ENCODE measurements at places on chromosomes 7 and 10.

GRCh38 chr10:93288679-93289634, 193.2 kb downstream of the MYOF start:
- DNase-seq: peak; percentile 32

- no peak for DNase-seq
Measured at GRCh38 chr10:46048152-46048551, 2.1 kb upstream of the MSMB start.

GRCh38 chr7:132410861-132411541, 165.3 kb downstream of the PLXNA4 start:
- DNase-seq: no peak

DNA sequence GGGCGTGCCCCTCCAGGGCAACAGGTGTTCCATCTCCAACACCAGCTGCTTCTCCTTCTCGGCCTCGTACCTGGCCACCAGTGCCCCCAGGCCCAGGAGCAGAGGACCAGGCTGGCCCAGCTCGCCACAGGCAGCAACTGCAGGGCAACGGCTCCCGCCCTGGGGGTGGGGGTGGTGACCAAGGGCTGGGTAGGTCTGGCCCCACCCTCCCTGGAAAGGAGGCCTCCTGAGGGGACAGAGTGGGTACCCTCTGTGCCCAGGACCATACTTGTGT, 22.1 kb upstream of the DRGX start:
- DNase-seq: no peak

DNA sequence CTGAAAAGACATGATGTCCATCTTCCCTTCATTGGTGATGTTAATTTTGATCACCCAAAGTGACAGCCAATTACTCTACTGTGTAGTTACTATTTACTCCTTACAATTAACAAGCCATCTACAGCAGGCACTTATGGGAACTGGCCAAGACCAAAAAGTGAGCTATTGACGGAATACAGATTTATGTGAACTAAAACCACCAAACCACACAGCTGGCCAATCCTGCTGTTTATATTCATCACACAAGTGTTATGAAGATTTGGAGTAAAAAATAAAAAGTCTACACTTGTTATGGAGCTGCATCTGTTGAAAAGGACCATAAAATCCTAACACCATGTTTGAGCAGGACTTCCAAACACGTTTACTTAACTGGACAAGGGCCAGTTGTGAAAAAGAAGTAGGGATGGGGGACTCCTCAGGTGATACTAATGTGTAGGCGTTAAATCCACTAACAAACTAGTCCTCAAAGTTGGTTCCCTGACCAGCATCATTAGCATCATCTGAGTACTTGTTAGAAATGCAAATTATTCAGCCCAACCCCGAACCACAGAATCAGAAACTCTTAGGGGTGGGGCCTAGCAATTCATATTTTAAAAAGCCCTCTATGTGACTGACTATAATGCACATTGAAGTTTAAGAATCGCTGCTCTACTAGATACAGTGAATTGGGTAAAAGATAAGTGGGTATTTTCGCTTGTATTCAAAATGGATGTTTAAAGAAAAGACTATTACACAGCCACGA, 11.6 kb downstream of the MCMBP start:
- no peak for DNase-seq

DNA sequence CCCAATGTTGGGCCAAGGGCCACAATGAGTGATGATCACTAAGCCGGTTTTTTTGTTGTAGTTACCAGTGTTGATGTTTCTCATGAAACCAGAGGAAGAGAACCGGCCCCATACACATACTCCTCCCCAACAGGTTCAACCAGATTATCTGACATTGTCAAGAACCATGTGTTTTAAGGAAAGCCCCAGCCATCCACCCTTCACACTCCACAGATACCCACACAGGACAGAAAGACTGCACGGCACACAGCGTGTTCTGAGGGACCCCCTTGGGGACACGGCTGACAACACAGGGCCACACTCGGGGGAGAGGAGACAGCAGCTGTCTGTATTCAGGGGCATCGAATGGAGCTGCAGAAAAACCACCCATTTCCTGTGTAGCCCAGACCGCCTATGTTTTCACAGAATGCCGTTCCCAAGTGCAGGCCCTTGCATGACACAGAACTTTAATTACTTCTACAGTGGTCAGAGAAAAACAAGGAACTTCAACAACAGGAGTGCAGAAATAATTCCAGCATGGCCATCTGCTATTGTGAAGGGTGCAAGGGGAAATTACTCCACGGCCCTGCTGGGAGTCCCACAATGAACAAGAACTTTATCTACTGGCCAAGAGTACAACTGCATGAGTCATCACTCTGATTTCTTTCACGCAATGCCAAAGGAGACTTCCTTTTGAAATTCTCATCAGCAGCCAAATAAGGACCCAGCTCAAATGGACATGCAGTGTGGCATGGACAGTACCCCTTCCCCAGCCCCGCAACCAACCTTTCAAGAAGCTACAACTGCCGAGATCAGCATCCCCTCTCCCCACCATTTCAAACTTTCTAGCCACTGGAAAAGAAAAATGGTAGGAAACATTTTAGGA, 2.3 kb downstream of the KLF6 start:
- DNase-seq: no peak

DNA sequence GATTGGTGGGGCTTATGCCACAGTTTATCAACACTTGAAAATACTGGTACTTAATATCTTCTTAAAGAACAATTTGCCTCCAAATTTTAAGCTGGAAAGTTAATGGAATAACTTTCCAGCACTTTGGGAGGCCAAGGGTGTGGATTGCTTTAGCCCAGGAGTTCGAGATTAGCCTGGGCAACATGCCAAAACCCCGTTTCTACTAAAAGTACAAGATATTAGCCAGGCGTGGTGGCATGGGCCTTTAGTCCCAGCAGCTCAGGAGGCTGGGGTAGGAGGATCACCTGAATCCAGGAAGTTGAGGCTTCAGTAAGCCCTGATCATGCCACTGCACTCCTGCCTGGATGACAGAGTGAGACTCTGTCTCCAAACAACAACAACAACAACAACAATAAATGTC, 56.0 kb downstream of the PRF1 start:
- no peak for DNase-seq

DNA sequence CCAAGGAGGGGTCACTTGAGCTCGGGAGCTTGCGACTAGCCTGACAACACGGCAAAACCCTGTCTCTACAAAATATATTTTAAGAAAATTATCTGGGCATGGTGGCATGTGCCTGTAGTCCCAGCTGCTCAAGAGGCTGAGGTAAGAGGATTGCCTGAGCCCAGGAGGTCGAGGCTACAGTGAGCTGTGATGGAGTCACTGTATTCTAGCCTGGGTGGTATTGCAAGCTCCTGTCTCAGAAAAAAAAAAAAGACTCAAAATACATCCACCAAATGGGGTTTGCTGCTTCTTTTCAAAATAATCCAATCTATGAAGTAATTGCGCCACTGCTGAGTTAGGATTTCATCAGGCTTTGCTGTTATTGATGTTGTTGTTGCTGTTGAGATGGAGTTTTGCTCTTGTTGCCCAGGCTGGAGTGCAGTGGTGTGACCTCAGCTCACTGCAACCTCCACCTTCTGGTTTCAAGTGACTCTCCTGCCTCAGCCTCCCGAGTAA, 11.1 kb upstream of the VIM start:
- no peak for DNase-seq

DNA sequence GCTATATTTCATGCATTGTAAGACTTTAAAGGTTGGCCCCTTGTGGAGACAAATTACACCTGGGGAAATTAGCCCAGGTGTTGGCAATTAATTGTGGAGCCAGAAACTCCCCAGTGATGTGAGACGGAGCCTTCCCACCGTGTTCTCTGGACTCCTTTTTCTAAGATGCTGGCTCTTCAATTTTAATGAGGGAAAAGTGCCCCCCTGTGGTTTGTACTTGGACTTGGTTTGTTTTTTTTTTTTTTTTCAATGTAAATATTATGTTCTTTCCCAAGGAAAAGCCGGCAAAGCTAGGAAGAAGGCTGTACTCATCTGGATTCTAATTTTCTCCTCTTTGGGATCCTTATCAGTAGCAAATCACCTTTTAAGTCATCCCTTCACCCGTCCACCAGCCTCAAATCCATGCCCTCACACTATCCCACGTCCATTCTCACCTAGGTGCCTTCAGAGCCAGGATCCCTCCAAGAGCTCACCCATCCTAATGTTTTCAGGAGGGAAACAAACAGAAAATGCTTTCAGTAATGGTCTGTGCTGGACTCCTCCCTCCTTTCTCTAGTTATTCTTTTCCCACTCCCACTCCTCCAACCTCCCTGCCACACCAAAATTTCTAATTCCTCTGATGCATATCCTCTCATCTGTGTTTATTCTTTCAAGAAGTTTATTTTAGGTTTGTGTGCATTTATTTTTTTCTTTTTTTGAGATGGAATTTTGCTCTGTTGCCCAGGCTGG, 20.4 kb upstream of the ST8SIA6 start:
- DNase-seq: no peak

DNA sequence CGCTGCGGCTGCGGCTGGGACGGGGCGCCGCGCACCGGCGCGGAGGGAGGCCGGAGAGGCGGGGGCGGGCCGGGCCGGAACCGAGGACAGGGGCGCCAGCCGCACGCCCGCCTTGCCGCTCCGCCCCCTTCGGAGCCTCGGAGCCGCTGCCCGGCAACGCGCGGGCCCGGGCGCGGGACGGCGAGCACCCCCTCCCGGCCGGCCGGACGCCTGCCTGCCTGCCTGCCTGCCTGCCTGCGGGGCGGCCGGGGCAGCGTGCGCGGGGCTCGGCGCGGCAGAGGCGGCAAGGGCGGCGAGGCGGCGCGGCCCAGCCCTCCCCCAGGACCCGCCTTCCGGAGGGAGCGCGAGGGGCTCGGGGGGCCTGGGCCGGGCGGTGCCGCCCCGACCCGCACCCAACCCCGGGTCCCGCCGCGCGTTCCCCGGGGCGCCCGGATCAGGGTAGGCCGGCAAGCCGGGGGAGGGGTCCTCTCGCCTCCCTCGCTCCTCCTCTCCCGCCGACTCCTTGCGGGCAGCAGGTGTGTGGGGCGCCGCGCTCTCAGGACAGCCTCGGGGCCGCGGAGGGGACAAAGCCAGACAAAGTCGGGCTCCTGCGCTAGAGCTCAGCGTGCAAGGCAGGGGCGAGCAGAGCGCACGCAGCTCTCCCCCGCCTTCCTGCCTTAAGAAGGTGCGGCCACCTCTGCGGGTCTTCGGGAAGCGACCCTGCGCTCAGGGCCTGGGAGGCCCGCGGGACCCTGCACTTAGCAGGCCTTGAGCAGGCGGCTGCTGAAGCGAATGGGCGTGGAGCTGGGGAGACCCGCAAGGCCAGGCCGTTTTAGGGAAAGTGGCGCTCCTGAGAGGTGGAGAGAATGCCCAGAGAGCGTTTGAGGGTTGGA, at the start of gene KIAA1549:
Gene KIAA1549, minus strand, starts transcription at position 58 of the 872 bp plus-strand sequence. CDS start 120 bp downstream, outside the sequence.
- DNase-seq: peak; percentile 34

GRCh38 chr10:76114581-76115001, 683.2 kb downstream of the LRMDA start:
- DNase-seq: no peak

DNA sequence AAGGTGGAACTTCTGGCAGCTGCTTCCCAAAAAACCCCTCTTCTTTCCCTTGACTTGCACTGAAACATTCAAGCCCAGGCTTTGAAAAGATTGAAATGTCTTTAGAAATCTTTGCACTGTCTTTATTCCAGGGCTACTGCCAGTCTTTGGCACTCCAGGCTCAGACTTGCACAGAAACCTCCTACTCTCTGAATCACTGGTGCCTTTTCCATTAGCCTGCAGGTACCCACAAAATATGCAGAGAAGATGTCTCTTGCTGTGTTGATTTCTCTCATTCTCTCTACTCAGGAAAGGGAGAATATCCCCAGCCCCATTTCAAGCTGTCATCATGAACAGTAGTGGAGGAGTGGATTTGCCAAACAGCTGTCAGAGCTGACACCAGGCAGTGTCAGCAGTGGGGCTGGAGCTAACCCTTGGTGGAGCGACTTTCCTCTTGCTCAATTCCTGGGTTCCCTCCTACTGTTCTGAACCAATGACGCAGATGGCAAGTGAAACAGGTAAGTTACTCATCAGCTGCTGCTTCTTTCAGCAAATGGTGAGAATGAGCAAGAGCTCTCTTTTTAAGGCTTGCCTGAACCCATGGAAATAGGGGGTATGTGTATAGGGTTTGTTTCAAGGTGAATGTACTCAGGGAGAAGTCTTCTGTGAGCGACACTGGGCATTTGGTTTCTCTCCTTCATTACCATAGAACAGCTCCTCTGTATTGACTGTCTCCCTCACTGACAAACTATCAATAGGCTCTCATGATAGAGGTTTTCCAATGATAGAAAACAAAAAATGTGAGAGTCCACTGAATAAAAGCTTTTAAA, 362.4 kb downstream of the ADRA2A start:
- no peak for DNase-seq

- no peak for DNase-seq
Measured at GRCh38 chr10:29057822-29058331, 231.0 kb upstream of the LYZL1 start.

GRCh38 chr7:29946428-29947186, 43.0 kb downstream of the SCRN1 start:
- DNase-seq: no peak

- DNase-seq: no peak
Measured at GRCh38 chr10:98391578-98391991, 23.4 kb downstream of the PYROXD2 start.

DNA sequence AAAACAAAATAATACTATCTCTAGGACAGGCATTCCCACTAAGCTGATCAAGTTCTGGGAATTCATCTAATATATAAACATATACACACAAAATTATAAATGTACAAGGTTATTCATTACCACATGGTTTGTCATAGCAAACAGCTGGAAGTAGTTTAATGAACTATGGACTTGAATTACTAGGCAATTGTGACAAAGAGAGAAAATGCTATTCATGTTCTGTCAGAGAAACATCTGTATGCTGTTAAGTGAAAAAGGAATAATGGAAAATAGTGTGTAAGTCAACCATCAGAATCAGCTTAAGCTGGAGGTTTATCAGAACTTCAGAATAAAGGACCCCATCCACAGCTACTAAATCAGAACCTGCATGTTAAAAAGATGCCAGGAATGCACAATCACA, 2.8 kb downstream of the ZNF248 start:
- no peak for DNase-seq

DNA sequence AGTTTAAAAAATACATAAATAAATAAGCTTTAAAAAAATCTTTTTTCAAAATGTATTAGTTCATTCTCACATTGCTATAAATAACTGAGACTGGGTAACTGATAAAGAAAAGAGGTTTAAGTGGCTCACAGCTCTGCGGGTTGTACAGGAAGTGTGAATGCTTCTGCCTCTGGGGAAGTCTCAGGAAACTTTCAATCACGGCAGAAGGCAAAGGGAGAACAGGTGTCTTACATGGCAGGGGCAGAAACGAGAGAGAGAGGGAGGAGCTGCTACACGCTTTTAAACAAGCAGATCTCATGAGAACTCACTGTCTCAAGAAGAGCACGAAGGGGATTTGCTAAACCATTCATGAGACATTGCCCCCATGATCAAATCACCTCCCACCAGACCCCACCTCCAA, 114.6 kb downstream of the DNAJC1 start:
- no peak for DNase-seq

Data from stimulated activated CD4-positive, alpha-beta T cell treated with anti-CD3 and anti-CD28 coated beads, Interleukin-4, amount 100 ng/mL, for 48 hours (primary cell).